Activated naive CD8-positive, alpha-beta T cell treated with anti-CD3 and anti-CD28 coated beads, Interleukin-2, amount 10 ng/mL, durations not matched to agents 7 days and 5 days (primary cell): ENCODE measurements at places on chromosomes 4 and X.

- no peak for DNase-seq
These were observed 122.5 kb upstream of the GALNT7 start for GRCh38 chr4:173046144-173046543.

- peak; percentile 66 for DNase-seq
These were observed 33.5 kb upstream of the CHRNA9 start for GRCh38 chr4:40301603-40302002.

GRCh38 chr4:145299380-145300076 is 119.1 kb upstream of the OTUD4 start:
- DNase-seq: peak; percentile 30

DNA sequence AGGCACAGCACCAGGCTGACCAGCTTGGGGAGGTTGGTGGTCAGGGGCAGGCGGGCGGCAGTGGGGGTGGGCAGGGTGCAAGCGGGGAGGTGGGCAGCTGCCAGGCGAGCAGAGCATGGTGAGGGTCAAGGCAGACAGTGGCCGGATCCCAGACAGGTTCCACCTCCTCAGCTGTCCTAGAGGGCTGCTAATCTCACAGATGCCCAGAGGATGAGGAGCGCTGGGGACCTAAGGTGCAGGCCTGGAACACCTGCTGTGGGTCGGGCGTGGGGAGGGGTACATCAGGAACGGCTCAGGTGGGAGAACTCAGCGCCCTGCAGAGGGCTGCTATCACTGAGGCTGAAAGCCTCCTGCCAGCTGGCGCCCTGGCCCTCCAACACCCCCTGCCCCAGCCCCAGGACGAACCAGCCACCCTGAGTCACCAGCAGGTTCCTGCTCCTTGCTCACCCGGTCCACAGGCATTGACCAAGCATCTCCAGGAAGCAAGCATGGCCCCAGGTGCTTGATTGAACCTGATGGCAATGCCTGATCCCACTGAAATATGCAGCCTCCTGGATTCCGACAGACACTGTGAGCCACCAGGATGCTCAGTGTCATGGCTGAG is 28.4 kb upstream of the C4orf50 start:
- no peak for DNase-seq

DNA sequence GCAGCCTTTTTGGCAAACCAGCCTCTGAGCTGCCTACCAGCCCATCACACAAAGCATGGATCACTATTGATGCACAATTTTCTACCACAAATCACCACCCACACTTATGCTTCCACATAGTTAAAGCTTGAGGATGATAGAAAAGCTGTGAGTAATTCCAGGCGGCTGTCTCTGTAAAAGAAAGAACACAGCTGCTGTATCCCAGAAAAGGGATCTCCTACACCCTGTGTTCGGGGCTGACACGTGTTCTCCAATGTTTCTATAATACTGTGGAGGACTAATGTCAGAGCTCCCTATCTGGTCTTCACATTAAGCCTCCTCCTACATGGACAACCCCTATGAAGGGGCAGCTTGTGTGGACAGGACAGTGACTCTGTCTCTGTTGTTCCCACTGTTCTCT is 12.5 kb upstream of the BRS3 start:
- no peak for DNase-seq

GRCh38 chrX:135923353-135923752 is 29.8 kb downstream of the SAGE1 start:
- no peak for DNase-seq

DNA sequence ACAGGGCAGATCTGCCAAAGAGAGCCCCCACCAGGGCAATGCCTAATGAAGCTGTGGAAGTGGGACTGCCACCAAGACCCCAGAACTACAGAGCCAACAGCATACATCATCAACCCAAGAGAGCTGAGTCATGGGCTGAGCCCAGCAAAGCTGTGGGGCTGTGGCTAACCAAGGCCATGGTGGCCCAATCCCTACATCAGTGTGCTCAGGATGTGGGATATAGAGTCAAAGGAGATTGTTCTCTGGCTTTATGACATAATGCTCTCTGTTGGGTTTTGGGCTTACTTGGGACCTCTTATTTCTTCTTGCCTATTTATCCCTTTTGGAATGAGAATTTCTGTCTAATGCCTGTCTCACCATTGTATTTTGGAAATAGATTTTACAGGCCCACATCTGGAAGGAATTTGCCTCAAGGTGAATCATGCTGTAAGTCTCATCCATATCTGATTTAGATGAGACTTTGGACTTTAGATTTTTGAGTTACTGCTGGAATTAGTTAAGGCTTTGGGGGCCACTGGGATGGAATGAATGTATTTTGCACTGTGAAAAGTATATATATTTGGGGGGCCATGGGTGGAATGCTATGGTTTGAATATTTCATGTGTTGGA is 5.4 kb upstream of the PRDM5 start:
- no peak for DNase-seq

- no peak for DNase-seq
These were observed 23.5 kb upstream of the PHF8 start for GRCh38 chrX:54067766-54068165.

DNA sequence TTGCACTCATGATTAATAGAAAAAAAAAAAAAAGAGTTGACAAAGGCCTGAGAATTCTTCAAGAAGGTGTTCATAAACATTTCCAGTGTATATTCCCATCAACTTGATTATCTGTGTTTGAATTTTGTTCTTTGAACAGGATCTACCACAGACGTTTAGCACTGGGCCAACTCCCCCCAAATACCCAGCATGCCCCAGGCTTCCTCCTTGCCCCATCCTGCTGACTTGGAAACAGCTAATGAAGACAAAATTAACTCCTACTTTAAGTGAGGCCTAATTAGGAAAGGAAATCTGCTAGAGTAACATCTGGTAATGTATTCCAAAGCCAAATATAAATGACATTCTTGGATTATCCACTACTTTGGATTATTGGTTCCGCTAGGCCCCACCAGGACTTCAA is 52.5 kb downstream of the PPARGC1A start:
- DNase-seq: no peak

- no peak for DNase-seq
These were observed 53.8 kb downstream of the SYNPO2 start for GRCh38 chr4:118942465-118942864.

GRCh38 chr4:177485528-177485927 is 43.3 kb upstream of the AGA start:
- DNase-seq: no peak

DNA sequence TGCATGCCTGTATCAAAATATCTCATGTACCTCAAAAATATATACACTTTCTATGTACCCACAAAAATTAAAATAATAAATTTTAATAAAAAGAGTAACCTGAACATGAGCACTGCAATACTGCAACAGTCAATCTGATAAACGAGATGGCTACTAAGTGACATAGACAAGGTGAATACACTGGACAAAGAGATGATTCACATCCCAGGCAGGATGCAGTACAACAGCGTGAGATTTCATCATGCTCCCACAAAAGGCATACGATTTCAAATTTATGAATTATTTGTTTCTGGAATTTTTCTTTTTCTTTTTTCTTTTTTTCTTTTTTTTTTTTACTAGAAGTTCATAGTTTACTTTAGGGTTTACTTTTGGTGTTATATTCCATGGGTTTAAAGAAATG is 12.2 kb upstream of the FGF16 start:
- DNase-seq: no peak

- no peak for DNase-seq
These were observed 38.9 kb downstream of the RGS12 start for GRCh38 chr4:3331511-3332394.

DNA sequence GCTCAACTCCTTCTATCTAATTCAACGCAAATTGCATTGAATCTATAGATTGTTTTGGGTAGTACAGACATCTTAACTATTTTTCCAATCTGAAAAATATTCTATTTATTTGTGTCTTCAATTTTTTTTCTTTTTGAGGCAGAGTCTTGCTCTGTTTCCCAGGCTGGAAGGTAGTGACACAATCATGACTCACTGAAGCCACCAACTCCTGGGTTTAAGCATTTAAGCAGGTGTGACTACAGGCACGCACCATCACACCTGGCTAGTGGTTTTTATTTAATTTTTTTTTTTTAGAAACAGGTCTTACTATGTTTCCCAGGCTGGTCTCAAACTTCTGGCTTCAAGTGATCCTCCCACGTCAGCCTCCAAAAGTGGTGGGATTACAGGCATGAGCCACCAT is 98.3 kb downstream of the GK start:
- no peak for DNase-seq

DNA sequence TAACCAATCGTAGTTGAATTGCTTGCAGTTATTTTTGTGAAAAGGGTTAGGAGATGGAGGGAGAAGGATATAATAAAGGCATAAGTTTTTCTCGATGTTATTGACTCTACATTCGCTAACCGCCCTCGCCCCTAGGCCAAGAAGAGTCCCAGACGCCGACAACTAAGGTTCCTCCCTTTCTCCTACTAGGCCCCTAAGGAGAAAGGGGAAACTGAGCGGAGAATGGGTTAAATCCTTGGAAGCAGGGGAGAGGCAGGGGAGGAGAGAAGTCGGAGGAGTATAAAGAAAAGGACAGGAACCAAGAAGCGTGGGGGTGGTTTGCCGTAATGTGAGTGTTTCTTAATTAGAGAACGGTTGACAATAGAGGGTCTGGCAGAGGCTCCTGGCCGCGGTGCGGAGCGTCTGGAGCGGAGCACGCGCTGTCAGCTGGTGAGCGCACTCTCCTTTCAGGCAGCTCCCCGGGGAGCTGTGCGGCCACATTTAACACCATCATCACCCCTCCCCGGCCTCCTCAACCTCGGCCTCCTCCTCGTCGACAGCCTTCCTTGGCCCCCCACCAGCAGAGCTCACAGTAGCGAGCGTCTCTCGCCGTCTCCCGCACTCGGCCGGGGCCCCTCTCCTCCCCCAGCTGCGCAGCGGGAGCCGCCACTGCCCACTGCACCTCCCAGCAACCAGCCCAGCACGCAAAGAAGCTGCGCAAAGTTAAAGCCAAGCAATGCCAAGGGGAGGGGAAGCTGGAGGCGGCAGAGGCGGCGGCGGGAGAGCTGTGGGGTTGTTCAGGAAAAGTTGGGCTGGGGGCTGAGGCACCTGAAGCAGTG is 5.9 kb downstream of the ATOH1 start:
- DNase-seq: no peak
